Hippocampal formation (tissue), 2 donors: ENCODE measurements at places on chromosomes 11 and 22.
A peak's percentile ranks its signal among the peaks of the same experiment; 100 is the strongest.

DNA sequence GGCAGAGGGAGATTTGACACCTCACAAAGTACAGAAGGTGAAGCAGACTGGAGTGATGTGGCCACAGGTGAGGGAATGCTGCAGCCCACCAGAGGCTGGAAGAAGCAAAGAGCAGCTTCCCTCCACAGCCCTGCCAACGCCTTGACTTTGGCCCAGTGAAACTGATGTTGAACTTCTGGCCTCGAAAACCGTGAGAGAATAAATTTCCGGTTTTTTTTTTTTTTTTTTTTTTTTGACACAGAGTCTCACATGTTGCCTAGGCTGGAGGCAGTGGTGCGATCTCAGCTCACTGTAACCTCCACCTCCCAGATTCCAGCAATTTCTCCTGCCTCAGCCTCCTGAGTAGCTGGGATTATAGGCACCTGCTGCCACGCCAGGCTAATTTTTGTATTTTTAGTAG is 8.7 kb downstream of the KMT5B start:
- DNase-seq, result no peak

- DNase-seq, result no peak
Observed at GRCh38 chr11:93737904-93738612, 3.2 kb downstream of the TAF1D start.

GRCh38 chr11:46603704-46604308 is 10.0 kb upstream of the AMBRA1 start:
- DNase-seq, result no peak

GRCh38 chr22:19666673-19667593 is 47.4 kb upstream of the SEPTIN5 start:
- no peak for DNase-seq

DNA sequence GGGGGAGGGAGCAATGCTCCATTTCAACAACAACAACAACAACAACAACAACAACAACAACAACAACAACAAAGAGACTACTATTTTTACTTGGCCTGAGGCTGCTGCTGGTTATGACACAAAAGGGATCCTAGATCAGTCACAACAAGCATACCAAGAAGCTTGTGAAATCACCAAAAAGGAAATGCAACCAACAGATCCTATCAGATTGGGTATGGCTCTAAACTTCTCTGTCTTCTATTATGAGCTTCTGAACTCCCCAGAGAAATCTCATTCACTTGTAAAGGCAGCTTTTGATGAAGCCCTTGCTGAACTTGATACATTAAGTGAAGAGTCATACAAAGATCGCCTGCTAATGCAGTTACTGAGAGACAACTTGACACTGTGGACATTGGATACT is 10.5 kb upstream of the MS4A2 start:
- DNase-seq, result no peak

DNA sequence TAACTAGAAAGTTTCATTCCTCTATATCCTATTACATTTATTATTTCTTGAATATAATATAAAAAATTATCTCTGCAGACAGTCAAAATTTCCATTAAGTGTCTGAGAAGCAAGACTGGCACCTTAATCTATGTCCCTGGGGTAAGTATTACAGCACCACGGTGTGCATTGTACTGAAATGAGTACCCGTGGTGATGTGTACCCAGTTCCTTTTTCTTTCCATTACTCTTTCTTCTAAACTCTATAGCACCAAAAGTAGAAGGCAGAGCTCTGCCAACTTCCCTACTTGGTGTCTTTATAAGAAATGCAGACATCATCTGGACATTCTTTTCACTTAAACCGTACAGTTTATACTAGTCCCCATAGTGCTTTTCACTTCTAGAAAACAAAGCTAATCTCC is 161.7 kb downstream of the GUCY1A2 start:
- no peak for DNase-seq

DNA sequence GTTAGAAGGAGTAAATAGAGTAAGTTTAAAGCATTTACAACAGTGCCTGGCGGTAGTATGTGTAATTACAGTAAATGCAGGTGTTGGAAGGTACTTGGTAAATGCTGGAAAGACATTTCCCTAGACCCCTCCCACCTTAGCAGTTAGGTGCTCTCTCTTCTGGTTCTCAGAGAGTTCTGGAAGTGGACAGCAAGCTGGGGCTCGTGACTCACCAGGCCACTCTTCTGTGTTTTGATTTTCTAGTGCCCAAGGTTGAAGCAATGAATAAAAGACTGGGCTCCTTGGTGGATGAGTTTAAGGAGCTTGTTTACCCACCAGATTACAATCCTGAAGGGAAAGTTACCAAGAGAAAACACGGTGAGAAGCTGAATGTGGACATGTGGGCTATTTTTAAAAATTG is 27.6 kb downstream of the SNU13 start:
- DNase-seq, result no peak

GRCh38 chr22:22815397-22816170 is 72.0 kb upstream of the IGLL5 start:
- no peak for DNase-seq

DNA sequence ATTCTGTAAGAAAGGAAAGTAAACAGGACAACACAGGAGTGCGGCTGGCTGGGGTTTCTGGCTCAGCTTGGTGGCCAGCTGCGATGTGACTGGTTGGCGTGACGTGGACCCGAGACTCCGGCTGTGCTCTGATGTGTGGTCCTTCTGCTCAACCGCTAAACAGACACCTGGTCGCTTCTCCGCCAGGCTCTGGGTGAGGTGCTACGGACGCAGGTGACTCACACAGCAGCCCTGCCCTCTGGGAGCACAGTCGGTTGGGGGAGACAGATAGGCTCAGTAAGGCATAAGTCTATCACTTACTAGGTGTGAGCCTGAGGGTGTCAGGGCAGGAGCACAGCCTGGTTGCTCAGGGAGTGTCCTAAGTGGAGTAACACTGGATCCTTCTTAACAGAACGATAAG is 8.2 kb downstream of the RTL6 start:
- no peak for DNase-seq

DNA sequence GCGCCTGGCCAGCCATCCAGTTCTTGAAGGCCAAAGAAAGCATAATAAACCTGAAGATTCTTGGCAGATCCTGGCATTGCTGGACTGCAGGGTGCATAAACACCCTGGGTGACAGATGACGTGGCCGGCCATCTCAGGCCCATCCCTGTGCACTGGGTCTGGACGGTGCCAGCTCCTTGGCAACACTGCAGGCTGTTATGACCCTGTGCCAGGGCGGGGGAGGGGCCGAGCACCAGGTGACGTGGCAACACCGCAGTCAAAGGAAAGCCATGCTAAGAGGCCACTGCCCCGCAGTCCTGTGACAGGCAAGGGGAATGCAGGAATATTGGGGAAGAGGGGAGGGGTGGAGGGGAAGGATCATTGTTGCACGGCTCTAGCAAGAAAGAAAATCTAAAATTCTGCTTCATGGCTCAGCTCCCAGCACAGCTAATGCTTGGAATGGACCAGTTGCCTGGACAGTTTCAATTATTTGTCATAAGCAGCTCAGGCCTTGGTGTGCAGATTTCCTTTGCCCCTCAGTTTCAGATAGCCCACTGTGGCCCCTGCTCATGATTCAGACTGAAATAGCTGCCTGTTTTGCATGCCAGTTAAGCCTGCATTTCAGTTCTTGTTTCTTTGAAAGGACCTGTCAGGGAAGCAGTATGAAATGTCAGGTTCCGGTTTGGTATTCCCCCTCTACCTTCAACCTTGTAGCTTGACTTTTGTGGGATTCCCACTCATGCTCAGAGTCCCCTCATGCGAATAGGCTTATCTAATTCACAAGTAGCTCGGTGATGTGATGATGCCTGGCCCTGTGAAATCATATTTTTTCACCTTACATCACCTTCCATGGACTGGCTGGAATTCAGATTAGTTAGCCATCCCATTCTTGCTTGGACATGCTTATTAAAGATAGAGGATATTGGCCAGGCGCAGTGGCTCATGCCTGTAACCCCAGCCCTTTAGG is 29.7 kb upstream of the DDX6 start:
- peak; percentile 53 for DNase-seq

GRCh38 chr11:78180751-78181150 is 7.7 kb downstream of the KCTD21 start:
- no peak for DNase-seq

DNA sequence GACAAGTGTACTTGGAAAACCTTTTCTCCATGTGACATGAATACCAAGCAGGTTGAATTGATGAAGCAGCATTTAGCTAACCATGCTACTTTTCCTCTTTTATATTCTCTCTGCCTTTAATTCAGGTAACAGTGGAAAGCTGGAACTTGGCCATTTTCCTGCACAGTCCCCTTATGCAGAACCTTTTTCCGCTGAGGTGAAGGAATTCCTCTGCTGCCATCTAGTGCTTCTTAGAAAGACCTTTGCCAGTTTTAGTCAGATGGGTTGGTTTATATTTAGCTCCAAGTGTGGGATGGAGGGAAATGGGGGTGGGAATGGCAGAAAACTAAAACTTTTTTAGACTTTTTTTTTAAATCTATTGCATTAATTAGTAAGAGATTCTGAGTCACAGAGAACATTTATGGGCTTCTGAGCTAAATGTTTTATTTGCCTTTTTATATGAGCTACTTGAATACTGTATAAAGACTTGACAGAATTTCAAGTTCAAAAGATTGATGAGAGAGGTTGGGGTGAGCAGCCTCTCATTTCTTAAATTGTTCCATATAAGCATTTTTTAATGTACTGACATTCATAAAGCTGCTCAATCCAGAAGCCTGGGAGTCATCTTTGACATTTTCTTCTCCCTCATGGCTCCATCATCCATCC is 153.9 kb upstream of the ZC3H12C start:
- no peak for DNase-seq

GRCh38 chr11:72582206-72583176 is 91.7 kb downstream of the PDE2A start:
- DNase-seq, result no peak

DNA sequence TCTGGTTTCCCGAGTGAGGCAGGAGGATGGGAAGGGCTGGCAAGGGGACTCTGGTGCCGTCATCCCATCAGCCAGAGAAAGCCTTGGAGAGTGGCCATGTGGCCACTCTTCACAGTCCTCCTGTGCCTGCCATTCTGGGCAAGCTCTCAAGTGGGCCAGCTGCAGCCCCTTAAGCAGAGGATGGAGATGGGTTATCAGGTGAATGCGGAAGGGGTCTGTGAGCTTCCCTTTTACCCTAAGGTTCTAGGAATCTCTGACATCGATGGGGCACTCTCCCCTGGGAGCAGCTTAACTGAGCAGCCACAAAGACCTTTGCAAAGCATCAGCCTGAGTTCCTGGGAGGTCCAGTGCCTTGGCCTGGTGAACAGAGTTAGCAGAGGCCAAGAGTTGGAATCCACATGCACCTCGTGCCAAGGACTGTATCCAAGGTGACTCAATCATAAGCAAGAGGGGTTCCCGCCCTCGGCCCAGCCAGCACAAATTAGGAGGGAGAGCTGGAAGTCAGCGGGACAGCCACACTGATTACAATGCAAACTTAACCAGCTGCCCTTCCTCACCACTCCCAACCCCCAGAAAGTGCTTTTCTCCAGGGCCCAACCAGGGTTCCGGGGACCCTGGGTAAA is 193.6 kb downstream of the BUD13 start:
- no peak for DNase-seq

- DNase-seq, result no peak
Observed at GRCh38 chr11:1283906-1284305, 25.5 kb downstream of the TOLLIP start.

- DNase-seq, result no peak
Observed at GRCh38 chr22:26672060-26672471, 14.7 kb downstream of the MIAT start.

DNA sequence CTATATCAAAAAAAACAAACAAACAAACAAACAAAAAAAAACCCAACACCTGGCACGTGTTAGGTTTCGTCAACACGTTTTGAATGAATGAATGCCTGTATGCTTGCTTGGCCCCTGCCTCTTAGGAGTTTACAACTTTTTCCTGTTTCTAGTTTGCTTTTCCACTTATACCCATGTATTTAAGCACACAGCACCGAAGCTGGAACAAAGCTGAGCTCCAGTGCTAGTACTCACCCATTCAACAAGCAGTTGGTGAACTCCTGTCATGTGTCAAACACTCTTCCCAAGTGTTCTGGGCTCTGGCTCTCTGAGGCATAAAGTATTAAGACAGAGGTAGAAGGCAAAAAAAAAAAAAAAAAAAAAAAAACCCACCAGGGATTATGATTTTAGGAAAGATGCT is 599.3 kb downstream of the BUD13 start:
- no peak for DNase-seq

- DNase-seq, result no peak
Observed at GRCh38 chr11:71252770-71253730, 673 bp upstream of the SHANK2 start.

DNA sequence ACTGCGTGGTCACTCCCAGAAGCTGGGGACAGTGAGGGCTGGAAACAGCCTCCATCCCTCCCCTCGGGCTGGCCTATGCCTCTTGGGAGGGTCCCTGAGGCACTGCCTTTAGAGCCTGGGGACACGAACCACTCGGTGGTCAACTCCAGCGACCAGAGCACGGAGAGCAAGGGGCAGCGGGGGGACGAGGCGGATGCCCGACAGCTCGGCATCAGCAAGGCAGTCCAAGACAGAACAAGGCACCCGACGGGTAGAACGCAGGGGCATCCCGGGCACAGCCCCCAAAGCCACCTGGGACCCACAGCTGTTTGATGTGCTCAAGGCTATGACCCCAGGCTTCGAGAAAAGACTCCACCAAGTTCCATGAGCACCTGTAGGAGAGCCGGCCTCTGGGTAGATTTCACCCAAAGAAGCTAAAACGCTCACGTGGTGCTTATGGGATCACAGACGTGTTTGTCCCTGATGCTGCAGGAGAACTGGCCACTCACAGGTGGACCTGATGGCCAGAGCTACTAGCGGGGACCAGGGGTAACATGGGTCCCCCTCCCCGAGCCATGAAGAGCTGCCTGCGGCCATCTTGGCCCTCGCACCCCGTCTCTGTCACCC is 510 bp upstream of the LSP1 start:
- DNase-seq, result no peak

DNA sequence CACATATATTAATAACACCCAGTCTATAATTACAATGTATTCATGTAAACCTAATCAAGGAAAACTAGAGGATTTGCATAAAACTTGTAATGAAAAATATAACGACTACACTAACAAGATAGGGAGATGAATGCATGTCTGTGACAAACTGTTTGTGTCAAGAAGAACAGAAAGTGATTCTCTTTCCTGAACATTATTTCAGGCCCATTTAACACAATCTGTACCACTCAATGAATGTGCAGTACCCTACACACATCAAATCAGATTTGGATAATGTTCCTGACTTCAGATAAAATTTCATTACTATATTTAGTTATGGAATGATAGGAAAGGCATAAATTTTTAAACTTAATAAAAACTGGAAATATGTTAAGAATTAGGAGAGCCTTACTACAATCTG is 93.1 kb downstream of the CADM1 start:
- DNase-seq, result no peak
